Pancreas (tissue), 10 donors: ENCODE measurements at places on chromosomes 1 and 21.
A peak's percentile ranks its signal among the peaks of the same experiment; 100 is the strongest.

GRCh38 chr1:158055854-158056253 is 62.4 kb downstream of the KIRREL1 start:
- no peak for DNase-seq
- H3K36me3 ChIP-seq = no peaks in the 10 kb centered on the region
- no peak overlapping the region for H3K4me3 ChIP-seq
- no peak overlapping the region for H3K27ac ChIP-seq

- H3K27me3 ChIP-seq = no peaks in the 10 kb centered on the region
- H3K4me1 ChIP-seq = no peaks in the 10 kb centered on the region
- no peak overlapping the region for H3K27ac ChIP-seq
- DNase-seq = no peak
- no peaks in the 10 kb centered on the region for H3K36me3 ChIP-seq
Observed at GRCh38 chr1:153507926-153508583, 27.7 kb downstream of the S100A6 start.

GRCh38 chr1:162369571-162369970 is 7.1 kb downstream of the SPATA46 start:
- H3K4me3 ChIP-seq = no peak overlapping the region
- H3K36me3 ChIP-seq = no peaks in the 10 kb centered on the region
- no peaks in the 10 kb centered on the region for H3K27me3 ChIP-seq

- no peaks in the 10 kb centered on the region for H3K36me3 ChIP-seq
- no peak overlapping the region for H3K27ac ChIP-seq
Observed at GRCh38 chr1:205294175-205294917, 27.2 kb downstream of the NUAK2 start.

DNA sequence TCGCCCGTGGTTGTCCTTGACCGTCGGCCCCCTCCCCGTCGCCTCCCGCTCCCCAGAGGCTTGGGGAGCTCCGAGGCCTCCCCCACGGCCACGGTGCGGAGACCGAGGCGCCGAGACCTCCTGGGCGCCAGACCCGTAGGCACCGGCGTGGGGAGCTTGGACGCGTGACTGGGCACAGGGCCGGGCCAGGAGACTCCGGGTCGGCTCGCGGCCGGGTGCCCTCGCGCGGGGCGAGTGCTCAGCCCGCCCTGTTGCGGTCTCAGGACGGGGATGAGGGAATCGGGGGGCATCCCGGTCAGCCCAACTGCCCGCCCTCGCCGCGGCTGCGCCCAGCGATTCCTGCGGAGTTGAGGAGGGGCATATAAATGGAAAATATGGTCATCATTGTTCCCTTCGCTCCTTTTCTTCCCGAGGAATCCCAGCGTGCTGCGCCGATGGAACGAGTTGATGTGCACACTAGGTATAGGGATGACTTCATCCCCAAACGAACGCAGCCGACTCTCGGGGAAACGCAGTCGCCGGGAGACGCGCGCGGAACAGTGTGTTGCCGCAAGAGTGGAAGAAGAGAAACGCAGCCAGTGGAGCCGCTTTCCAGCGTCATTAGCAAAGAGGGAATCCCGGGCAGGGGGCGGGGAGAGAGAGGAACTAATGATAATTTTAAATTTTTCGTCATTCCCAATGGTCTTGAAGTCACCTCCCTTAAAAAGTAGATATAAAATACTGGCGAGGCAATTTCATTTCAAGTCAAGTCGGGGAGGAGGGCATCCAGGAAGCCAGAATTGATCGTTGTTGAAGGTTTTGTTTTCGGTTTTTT is 747 bp upstream of the ENAH start:
- H3K27ac ChIP-seq = peak overlapping the region; percentile 87
- H3K27me3 ChIP-seq = no peaks in the 10 kb centered on the region
- H3K4me1 ChIP-seq = peaks cover 16% of the 10 kb centered on the region
- H3K4me3 ChIP-seq = peak overlapping the region; percentile 97

DNA sequence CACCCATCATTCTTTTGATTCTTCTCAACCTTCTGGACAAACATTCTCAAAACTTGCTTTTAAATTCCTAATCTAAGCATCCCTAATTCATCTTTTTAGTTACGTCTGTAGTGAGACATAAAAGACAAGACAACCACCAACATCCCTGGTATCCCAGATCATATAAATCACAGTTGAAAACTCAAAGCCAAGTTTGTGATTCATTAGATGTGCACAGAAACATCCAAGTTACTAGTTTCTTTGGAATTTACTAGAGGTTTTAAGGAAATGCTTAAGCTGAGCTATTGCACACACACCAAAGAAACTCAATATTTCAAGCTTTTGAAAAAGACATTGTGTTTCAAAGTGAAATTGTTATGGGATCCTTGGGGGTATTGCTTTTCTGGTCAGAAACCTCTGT is 47.6 kb downstream of the ATP6V1G3 start:
- no peaks in the 10 kb centered on the region for H3K36me3 ChIP-seq
- H3K4me3 ChIP-seq = no peak overlapping the region
- H3K27ac ChIP-seq = no peak overlapping the region
- H3K27me3 ChIP-seq = no peaks in the 10 kb centered on the region
- H3K4me1 ChIP-seq = no peaks in the 10 kb centered on the region

- no peak for DNase-seq
- H3K27ac ChIP-seq = no peak overlapping the region
- no peaks in the 10 kb centered on the region for H3K4me1 ChIP-seq
- H3K27me3 ChIP-seq = no peaks in the 10 kb centered on the region
- no peaks in the 10 kb centered on the region for H3K36me3 ChIP-seq
- no peak overlapping the region for H3K4me3 ChIP-seq
Observed at GRCh38 chr21:20741445-20741844, 256.8 kb upstream of the NCAM2 start.

DNA sequence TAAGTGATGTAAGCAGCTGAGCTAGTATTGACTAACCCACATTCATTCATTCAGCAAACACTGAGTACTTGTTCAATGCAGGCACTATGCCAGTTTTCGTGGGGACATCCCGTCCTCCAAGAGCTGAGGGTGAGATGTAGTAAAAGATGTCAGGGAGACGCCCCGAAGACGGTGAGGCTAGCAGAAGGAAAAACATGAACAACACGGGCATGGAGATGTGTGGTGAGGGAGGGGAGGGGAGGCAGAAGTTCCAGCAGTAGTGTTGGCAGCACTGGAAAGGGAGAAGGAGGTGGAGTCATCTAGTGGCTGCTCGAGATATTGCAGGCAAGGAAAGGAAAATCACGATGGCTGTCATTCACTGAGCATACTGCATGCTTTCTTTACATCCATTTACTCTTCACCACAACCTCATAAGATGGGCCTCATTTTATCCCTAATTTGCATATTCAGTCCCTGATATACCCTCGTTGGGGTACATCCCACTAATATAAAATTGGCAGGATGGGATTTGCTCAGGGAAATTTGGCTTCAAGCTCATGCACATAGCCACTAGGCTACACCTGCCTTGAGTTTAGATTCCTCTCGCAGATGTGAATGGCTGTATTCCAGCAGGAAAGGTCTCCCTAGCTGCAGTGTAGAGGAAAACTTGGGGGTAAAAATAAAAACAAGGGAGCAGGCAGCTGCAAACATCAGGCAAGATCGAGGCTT is 14.5 kb downstream of the PDZK1IP1 start:
- no peaks in the 10 kb centered on the region for H3K36me3 ChIP-seq
- H3K27me3 ChIP-seq = no peaks in the 10 kb centered on the region
- no peak overlapping the region for H3K4me3 ChIP-seq
- DNase-seq = no peak
- H3K27ac ChIP-seq = no peak overlapping the region

- H3K4me1 ChIP-seq = no peaks in the 10 kb centered on the region
- H3K27me3 ChIP-seq = no peaks in the 10 kb centered on the region
- no peak overlapping the region for H3K27ac ChIP-seq
- DNase-seq = no peak
Observed at GRCh38 chr1:7579831-7580804, 191.0 kb upstream of the VAMP3 start.

GRCh38 chr1:8396786-8397406 is 79.0 kb downstream of the SLC45A1 start:
- H3K4me3 ChIP-seq = no peak overlapping the region
- DNase-seq = no peak
- no peaks in the 10 kb centered on the region for H3K27me3 ChIP-seq
- no peaks in the 10 kb centered on the region for H3K36me3 ChIP-seq
- no peaks in the 10 kb centered on the region for H3K4me1 ChIP-seq
- no peak overlapping the region for H3K27ac ChIP-seq

DNA sequence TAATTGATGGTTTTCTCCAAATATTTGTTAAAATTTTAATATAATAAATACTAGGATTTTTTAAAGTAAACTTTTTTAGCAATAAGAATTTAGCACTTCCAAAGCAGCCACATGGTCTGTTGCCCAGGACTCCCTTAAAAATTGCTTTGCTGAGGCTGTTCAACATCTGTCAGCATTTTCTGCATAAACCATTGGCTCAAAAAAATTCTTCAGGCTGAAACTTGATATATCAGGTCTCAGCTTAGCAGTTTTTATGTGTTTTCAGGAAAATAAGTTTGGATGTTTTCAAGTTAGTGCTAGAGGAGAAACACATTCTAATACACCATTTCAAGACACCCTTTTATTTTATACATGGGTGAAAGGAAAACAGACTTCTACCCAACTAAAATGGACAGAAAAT is 69.1 kb upstream of the C1orf105 start:
- DNase-seq = no peak
- peaks cover 3% of the 10 kb centered on the region for H3K4me1 ChIP-seq
- H3K36me3 ChIP-seq = no peaks in the 10 kb centered on the region
- H3K4me3 ChIP-seq = no peak overlapping the region
- no peaks in the 10 kb centered on the region for H3K27me3 ChIP-seq
- no peak overlapping the region for H3K27ac ChIP-seq

DNA sequence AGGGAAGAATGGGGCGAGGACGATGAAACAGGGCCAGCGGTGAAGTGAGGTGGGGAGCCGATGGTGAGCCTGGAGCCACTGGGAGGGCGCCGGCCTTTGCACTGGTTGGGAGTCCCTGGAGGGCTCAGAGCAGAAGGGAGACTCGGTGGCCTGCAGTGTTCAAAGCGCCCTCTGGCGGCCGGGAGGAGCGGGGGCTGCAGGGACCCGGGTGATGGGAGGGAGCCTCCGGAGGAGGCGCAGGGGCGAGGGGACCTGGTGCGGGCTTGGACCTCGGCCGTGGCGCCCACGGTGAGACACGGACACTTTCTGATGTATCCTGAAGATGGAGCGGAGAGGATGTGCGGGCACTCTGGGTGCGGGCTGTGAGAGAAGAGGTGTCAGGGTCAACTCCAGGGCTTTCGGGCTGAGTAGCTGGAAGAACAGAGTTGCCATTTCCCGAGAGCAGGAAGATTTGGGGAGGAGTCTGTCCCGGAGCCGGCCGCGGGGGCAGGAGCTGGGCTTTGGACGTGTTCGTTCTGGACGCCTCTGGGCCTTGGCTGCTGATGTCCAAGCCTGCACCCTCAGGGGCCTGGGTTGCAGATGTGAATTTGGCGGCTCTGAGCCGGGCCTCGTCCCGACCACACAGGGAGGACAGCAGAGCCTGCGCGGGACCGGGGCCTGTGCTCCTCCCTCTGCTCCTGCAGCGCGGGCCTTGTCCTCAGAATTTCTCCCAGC is 29.7 kb downstream of the HEYL start:
- no peaks in the 10 kb centered on the region for H3K27me3 ChIP-seq
- DNase-seq = peak; percentile 67
- no peaks in the 10 kb centered on the region for H3K4me1 ChIP-seq
- H3K4me3 ChIP-seq = no peak overlapping the region

DNA sequence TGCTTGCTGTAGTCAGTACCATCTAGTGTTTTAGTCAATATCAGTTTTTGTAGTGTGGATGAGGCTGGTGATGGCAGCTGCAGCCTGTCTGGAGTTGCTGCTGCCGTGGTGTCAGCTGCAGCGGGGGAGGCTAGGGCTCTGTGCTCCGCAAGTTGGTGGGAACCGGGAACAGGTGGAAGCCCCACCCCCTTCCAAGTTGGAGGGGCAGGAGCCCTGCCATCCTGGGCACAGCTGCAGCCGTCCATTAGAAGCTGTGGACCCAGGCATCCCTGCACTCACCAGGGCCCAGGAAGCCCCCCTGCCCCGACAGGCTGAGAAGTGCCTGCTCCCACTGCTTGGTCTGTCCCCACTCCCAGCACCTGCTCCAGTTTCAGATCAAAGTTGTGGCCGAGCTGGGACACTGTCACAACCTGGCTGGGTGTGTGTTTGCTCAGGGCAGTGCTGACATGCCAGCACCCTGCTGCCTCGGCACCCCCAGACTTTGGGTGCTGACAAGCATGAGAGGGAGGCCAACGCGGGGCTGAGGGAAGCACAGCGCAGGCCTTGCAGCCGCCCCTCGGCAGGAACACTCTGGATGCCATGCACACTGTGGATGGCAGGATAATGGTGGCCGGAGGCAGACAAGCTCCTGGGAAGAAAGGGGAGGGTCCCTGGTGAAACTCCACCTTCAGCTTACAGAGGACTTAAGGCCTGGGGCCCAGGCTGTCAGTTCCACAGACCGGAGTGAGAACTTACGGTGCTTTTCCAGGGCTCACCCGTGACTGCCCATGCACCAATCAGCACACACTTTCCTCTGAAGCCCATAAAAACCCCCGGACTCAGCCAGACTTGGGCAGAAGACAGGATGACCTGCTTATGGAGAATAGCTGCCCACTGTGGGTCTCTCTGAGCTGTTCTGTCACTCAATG is 86.9 kb downstream of the ADARB1 start:
- H3K27me3 ChIP-seq = no peaks in the 10 kb centered on the region
- no peak overlapping the region for H3K4me3 ChIP-seq
- DNase-seq = no peak
- no peaks in the 10 kb centered on the region for H3K36me3 ChIP-seq

- no peak for DNase-seq
- no peaks in the 10 kb centered on the region for H3K27me3 ChIP-seq
- no peaks in the 10 kb centered on the region for H3K36me3 ChIP-seq
- H3K4me3 ChIP-seq = no peak overlapping the region
Observed at GRCh38 chr1:163875200-163875926, 553.6 kb downstream of the NUF2 start.

- H3K4me3 ChIP-seq = no peak overlapping the region
- no peaks in the 10 kb centered on the region for H3K4me1 ChIP-seq
- no peaks in the 10 kb centered on the region for H3K27me3 ChIP-seq
- no peak overlapping the region for H3K27ac ChIP-seq
- no peak for DNase-seq
Observed at GRCh38 chr1:83813576-83813975, 185.4 kb downstream of the TTLL7 start.

DNA sequence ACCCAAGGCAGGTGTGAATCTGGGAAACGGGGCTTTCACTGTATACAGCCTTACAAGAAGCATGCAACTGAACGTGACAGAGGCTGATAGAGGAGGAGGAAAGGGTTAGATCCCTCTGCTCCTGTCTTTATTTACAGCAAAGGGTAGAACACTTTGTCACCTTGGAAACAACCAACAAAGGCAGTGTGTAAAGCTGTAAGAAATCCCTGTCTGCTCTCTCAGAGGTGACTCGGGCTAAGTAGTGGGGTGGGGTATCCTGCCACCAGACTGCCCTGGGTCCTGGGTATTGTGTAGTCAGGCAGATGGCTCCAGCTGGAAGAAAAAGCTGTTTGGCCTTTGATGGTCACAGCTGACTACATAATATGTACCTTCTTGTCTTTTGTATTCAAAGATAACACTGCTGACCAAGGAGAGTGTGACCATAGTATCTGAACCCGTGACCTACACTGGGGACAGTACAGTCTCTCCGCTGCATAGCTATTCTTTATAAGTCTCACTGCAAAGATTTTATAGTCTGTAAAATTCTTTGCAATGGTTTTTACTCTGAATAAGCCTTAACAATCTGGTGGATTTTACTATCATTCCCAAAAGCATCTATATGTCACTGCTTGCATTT is 22.1 kb upstream of the POU2F1 start:
- no peaks in the 10 kb centered on the region for H3K36me3 ChIP-seq
- H3K4me3 ChIP-seq = no peak overlapping the region
- DNase-seq = no peak
- H3K4me1 ChIP-seq = no peaks in the 10 kb centered on the region
- no peaks in the 10 kb centered on the region for H3K27me3 ChIP-seq
- no peak overlapping the region for H3K27ac ChIP-seq
